Activated CD8-positive, alpha-beta memory T cell treated with anti-CD3 and anti-CD28 coated beads, Interleukin-2, amount 50 U/mL, for 48 hours (primary cell): ENCODE measurements at places on chromosomes 12 and 14.

GRCh38 chr12:98416845-98417244 lies 98.5 kb upstream of the TMPO start:
- DNase-seq = no peak

DNA sequence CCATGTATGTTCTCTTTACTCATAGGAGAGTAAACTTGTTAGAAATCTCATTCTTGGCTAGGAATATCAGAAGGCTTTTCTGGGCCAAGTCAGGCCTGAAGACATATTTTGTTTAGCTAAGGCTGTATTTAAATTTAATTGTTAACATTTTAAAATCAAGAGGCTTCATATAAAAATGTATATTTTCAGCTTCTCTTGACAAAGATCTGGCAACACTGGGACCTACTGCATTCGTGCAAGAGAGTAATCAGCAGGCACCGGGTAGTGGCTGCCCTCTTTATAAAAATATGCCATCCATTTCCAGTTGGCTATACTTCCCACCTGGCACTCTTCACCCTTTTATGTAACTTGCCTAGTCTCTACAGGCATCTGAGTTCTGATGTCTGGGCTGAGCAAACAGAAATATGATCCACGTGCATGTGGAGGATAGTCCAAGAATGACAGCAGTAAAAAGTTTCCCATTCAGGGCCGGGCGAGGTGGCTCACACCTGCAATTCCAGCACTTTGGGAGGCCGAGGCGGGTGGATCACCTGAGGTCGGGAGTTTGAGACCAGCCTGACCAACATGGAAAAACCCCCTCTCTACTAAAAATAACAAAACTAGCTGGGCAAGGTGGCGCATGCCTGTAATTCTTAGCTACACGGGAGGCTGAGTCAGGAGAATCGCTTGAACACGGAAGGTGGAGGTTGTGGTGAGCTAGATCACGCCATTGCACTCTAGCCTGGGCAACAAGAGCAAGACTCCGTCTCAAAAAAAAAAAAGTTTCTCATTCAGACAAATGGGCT lies 2.0 kb upstream of the SOS2 start:
- DNase-seq = no peak

GRCh38 chr12:108305520-108305919 lies 33.6 kb downstream of the CMKLR1 start:
- DNase-seq = no peak

DNA sequence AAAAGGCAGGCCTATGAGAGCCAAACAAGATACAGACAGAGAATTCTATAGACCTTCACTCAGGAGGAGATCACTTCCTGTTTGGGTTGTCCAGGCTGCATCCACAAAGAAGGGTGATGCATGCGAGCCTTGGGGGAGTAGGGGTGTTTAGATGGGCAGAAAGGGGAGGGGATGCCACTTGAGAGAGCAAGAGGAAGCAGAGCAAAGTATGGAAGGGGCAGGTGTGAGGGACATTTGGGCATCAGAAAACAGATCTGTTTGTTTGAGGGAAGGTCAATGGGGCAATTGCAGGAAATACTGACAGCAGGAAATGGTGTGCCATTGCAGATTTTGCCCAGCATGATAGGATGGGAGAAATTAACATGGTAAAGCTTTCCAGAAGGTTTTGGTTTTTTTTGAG lies 146.4 kb upstream of the FOXN3 start:
- no peak for DNase-seq

DNA sequence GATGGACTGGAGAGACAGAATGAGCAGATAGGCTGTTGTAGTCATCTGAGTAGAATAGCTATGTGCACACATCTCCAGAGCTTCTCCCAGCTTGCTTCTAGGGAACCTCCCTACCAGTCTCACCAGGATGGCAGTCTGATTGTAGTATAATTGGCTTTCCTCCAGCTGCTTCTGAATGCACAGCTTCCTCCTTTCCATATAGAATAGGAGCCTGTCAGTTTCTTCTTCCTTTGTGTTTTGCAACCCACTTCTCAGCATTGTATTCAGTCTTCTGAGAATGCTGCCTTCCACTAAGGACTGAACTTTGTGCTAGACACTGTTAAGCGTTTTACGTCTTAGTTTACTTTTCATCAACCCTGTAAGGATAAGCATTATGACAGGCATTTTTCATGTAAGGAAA lies 2.2 kb upstream of the CSAD start:
- DNase-seq = no peak

GRCh38 chr14:39023939-39024871 lies 78.8 kb downstream of the SEC23A start:
- DNase-seq = no peak

DNA sequence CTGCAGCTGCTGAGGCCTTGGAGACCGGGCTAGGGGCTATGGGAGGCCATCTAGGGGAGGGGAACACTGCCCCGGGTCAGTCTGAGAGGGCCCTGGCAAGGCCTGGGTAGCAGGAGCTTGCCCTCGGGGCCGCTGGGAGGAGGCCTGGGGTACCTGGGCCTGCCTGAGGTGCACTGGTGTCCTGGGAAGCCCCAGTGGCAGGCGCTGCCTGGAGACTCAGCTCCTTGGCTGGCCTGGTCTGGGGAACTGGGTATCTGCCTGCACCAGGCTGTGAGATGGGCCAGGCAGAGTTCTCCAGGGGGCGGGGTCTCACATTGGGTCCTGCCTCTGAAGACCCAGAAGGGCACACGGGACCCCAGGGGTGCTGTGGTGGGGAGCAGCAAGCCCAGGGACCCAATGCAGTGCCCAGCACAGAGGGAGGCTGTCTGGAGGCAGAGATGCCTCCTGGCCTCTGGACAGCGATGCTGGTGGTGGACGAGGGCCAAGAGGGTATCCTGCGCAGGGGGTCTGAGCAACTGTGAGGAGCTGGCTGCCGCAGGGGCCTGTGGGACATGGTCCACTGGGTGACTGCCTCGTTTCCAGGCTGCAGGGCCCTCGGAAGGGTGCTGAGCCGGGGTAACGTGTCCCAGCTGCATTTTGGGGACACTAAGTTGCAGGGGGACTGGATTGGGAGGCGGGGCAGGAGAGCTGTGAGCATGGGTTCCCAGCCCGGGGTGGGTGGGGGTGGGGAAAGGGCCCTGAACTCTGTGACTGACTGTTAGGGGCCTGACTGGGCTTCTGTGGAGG lies 7.4 kb upstream of the MTA1 start:
- no peak for DNase-seq

DNA sequence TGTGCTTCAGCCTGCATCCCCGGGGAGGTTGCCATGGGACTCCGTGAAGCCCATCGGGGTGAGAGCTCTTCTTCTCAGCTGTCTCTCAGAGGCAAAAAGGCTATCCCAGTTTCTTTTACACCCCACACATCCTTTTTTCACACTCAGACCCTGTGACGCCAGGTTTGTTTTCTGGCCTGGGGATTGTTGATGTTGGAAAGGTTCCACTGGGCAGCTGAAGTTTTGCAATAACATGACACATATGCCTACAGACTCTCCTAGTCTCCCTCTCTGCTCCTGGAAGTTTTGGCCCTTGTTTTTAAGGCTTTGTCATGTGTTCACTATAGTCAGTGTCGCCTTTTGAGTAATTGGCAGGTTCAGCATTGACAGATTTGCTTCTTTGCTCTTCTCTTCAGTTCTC lies 118.6 kb downstream of the SMOC1 start:
- DNase-seq = no peak

- no peak for DNase-seq
Measured at GRCh38 chr14:65251213-65251612, 148.9 kb upstream of the MAX start.

DNA sequence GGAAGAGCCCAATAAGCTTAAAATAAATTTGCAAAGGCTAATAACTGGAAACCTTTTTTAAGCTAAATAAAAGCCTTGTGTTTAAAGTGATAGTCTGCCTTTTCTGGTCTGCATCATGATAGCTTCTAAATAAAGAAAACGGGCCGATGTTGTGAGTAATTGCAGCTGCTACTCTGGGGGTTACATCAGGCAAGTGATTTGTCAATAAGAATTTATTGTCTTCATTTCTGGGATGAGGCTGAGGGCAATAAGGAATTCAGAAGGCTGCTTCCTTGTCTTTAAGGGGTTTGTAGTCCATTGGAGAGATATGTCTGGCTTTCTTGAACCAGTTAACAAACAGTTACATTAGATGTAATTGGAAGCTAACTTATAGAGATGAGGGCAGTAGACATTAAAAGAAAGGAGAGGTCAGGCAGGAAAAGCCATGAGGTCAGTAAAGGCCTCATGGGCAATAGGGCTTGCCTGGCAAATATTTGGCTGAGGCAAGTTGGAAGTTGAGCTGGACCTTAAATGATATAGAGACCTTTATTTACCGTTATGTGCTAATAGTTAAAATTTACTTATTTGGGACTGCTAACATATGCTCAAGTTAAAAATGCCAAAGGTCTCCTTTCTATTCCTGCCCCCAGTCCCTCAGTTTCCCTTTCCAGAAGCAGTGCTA lies 85.0 kb downstream of the CRADD start:
- DNase-seq = no peak

DNA sequence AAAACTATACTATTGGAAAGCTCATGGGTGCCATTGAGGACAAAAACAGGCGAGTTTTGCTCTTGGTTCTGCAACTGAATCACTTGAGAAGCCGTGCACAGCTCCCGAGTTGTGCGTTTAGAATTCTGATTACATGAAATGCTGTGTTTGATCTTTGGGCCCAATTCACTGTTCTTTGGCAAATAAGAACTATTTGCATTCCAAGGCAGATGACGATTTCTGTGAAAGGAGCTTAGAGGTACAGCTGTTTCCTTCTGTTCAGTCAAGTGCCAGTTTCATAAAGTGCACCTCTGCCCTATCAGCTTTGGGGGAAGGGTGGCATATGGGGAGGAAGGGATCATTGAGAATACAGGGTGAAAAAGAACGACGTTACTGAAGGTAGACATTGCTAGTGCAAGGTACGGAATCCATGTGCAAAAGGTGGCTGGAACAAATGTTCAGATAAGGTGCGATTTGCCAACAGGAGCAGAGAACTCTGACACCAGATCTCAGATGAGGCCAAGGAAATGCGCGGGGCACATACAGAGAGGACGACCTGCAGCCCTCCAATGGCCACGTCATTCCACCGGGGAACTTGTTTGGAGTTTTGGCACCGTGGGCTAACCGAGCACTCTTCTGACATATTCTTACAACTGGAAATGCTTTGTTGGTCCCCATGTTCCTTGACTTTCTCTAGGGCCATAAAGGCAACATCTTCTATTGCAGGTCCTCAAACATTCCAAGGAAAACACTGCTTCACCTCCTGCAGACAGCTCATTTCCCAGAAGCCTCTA lies 30.1 kb downstream of the TCHP start:
- no peak for DNase-seq

- DNase-seq = no peak
Measured at GRCh38 chr12:8482571-8483061, 26.9 kb downstream of the CLEC6A start.

DNA sequence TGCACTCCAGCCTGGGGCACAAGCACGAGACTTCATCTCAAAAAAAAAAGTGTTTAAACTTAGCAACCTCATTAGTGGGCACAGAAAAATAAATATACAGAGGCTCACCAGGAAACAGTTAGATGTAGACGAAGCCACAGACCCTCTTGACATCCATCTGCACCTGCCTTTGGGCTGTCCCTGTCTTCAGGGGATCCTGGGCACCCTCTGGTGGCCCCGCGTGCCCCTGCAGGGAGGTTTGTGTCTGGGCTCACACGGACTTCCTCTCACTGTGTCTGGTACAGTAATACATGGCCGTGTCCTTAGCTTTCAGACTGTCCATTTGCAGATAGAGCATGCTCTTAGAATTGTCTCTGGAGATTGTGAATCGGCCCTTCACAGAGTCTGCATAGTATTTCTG lies 916.5 kb downstream of the TMEM121 start:
- DNase-seq = peak; percentile 71

GRCh38 chr12:111406474-111407376 lies 1.0 kb downstream of the SH2B3 start:
- DNase-seq = peak; percentile 77

- peak; percentile 77 for DNase-seq
Measured at GRCh38 chr12:47767216-47767724, 5.8 kb upstream of the SLC48A1 start.

- no peak for DNase-seq
Measured at GRCh38 chr12:66066137-66066928, 64.2 kb downstream of the LLPH start.

GRCh38 chr14:105588236-105588860 lies 62.0 kb downstream of the TMEM121 start:
- no peak for DNase-seq

DNA sequence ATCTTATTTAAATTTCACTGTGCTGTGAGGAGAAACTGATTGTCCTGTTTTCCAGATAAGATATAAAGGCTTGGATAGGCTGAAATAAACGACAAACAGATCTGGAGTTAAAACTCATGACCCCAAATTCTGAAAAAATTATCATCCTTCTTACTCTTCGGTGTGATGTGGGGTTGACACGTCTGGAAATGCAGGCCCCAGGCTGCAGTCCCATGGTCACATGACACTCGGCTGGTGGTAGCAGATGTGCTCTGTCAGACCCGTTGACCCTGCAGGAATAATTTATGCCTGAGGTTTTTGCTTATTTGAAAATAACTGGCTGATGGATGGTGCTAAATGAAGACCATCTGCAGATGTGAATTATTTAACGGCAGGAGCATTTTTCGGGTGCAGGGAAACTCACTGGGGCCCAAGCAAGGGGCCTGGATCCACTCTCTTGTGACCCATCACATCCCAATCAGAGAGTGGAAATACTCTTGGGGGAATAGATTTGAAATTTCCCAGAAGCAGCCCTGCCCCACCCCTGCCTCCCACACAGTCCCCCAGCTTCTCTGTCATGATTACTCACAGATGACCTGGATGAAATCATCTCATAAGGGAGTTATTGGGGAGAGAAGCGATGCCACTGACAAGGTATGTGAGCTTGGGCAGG lies 47.7 kb upstream of the CMKLR1 start:
- no peak for DNase-seq

DNA sequence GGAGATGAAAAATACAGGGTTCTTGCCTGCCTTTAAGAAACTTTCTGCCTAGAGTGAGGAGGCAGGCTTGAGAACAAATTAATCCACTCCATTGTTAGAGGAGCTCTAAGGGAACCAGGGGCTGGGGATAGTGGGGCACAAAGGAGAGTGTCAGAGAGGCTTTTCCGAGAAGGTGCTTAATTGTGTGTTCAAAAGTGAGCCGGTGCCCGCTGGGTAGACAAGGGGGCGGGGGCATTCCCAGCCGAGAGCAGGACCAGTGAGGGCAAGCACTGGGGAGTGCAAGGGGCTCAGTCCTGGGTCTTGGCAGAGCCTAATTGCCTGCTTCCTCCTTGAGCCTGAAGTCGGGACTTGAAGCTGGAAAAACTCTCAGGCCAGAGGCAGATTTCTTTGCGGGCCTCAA lies 377.4 kb downstream of the ETNK1 start:
- DNase-seq = no peak

DNA sequence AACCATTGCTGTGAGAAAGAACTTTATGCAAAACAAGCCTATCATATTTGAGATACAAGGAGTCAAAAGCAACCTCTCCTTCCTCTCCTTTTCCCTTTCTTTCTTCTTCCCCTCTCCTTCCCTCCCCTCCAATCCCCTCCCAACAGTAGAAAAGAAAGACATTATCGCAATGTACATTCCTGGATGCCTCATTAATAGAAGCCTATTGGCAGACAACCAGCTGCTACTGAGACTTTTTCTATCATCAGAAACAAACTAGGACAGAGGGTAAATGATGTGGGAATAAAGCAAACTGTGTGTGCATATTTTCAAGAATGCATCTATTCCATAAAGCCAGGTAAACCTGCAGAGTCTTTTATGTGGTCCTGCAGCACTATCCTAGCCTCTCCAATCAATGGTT lies 237.2 kb downstream of the ITPR2 start:
- no peak for DNase-seq
